ENCODE measurements at places on chromosomes 7 and 10.

DNA sequence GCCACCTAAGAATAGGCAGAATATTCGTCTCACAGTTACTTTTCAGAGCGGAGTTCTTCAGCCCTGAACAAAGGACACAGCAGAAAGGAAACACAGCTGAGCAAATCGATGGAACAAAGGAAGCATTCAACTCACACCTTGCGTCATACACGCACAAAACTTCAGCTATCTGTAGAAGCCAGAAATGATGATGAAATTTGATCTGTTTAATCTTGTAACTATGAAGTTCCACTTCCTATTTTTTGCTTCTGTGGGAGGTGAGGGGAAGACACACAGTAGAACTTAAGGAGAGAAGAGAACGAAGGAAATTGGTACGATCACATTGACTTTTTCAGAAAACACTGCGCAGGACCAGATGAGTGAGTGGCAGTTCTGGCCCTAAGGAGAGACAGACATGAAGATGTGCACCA is 26.2 kb downstream of the FAM171A1 start:
- DNase-seq = no peak

DNA sequence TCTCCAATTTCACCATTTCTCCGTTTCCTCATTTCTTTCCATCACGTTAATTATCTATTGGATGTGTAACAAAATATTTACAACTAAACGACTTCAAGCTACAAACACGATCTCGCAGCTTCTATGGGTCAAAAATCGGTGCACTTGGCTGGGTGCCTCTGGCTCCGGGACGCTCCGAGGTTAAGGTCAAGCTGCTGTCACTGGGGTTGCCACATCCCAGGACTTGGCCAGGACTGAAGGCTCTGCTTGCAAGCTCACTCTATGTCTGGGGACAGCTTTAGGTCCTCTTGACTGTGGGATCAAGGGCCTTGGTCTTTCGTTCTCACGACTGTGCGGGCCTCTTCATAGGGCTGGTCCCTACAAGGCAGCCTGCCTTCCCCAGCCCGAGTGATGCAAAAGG is 159.7 kb downstream of the CCDC3 start:
- no peak for DNase-seq

GRCh38 chr7:49520951-49521350 is 252.5 kb upstream of the VWC2 start:
- no peak for DNase-seq

DNA sequence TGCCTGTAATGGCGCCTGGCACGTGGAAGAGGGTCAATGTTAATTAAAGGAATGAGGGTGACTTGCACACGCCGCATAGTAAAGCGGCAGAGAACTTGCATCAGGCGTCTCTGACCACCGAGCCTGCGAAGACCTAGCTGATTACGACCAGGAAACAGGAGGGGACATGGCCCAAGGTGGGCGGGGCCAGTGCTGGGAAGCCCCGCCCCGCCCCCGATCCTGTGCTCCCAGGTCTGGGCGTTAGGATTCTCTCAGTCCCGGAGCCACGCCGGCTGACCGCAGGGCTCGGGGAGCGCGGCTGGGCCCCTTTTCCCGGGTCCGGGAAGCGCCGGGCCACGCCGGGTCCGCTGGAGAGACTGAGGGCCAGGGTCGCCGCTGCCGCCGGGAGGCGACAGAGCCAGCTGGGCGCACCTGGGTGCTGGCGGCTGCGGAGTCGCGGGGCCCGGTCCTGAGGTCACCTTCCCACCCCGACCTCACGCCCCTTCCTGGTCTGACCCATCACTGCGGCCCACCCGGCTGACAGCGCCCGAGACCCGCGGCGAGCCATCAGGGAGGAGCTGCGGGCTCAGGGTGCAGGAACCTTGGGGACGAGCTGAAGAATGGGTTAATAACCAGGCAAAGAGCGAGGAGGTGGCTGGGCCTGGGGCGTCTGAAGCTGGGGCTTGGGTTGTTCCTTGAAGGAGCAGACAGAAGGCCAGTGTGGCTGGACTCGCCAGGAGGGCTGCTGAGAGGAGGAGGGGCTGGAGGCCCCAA is 23.0 kb upstream of the GRID1 start:
- no peak for DNase-seq

DNA sequence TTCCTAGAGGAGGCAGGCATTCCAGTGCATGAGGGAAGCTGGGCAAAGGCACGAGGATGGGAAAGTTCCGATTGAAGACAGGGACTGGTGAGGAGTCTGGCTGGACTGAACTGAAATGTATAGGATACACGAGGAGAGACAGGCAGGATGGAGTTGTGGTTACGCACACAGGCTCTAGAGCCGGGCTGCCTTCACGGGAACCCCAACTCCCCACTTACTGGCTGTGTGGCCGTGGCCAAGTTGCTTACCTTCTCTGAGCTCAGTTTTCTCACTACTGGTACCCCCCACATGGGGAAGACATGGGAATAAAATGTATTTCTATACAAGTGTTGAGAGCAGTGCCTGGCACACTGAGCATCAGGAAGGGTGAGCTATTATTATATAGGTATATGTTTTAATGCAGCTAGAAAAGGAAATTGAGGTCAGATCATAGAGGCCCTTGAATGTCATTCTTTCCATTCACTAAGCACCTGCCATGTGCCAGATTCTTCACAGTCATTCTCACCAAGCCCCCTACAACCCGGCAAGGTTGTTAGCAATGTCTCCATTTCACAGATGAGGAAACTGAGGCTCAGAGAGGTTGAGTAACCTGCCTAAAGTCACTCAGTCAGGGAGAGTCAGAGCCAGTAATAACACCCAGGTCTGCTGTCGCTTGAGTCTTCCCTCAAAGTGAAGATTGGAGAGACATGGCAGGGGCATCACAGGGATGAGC is 9.7 kb downstream of the CHST3 start:
- no peak for DNase-seq

- no peak for DNase-seq
Observed at GRCh38 chr10:120953897-120954296, 102.7 kb downstream of the WDR11 start.

DNA sequence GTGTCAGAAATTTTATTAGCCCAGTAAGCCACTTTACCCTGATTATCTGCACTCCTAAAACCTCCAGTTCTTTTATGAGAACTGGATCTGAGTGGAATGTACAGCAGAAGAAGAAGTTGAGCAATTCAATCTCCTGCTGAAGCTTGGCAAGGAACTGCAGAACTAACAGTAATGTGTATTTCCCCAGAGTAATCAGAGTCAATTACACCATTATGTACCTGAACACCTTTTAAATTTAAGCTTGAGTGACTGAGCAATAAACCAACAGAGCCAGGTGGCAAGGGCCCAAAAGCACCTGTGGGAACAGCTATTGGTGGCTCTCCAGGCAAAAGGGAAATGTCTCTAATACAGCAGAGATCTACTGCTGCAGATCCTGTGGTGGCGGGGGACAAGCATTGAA is 40.1 kb upstream of the AKR1C2 start:
- no peak for DNase-seq

GRCh38 chr7:44148961-44149536 is 7.9 kb upstream of the MYL7 start:
- DNase-seq = no peak

DNA sequence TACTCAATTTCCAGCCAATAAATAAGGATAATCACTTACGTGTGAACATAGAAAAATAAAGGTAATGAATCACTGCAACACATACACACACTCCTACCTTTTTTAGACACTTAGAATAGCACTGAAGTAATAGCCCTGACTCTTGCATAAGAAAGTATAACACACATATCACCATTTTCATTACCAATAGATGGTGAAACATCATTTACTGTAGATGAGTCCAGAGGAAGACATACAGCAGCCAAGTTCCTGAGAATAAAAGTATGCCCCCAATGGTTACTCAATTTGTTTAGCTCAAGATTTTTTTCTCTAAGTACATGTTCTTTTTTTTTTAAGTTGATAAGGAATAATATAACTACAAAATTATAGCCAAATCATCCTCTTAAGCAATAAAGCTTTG is 316.3 kb downstream of the PARD3 start:
- no peak for DNase-seq

DNA sequence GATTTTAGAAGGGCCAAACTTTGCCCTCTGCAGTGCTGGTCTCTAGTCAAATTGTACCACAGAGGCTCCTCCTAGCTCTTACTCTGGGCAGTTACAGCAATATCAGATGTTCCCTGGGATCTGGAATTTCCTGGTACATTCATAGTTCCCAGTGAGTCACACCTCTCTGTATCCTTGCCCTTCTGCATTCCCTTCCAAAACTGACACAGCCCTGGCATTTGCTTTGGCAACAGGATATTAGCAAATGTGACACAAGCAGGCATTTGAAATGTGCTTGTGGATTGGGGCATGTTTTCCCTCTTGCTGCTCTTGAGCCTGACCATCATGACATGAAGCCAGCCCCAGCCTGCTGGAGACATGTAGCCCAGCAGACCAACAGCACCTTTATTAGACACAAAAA is 284.7 kb upstream of the AKR1E2 start:
- DNase-seq = no peak

DNA sequence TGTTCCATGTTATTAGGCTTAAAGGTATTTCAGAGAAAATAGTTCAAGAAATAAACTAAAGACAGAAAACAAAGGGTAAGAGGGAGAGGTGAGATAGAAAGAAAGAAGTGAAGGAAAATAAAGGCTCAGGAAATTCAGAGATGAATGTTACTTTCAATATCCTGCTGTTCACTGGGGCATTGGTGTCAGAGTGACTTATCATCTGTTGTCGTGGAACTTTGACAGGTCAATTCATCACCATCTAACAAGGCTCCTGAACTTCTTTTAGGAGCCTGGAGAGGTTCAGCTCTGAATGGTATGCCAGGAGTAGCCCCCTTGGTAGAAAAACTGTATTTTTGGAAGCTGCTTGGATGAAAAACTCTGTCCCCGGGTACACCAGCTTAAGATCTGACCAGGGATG is 100.1 kb downstream of the KLF6 start:
- DNase-seq = no peak

DNA sequence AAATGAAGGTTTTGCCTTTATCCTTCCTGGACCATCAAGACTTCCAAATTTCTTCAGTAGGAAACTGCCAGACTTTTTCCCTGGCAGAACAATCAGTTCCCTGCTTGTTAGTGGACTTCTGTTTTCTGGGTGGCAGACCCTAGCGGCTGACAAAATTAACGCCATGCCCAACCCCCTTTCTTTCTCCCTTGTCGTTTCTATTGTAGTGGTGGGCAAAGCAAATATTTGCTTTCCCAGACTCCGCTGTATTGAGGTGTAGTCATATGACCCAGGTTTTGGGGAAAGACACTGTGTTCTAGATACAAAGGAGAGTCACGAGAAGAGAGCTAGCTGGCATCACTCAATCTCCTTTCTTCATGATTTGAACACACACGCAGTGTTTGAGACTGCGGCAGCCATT is 7.7 kb downstream of the PON2 start:
- no peak for DNase-seq

DNA sequence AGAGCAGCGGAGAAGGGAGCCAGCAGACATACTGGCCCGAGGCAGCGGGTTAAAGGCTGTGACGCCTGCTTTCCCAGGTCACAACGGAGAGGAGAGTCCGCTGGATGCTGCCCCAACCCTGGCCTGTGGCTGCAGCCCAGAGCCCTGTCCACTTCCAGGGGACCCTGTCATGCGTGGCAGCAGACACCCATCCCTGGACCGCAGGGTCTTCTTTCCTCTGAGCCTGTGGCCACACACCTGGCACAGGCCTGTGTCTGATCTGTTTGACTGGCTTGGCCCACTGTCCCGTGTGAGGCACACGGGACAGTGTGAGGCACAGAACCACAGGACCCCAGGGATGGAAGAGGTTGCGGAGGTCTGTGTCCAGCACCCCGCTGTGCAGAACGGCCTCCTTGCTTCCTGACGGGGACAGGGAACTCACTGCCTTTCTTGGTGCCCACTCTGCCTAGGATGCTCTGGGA is 42.4 kb downstream of the INSIG1 start:
- no peak for DNase-seq

DNA sequence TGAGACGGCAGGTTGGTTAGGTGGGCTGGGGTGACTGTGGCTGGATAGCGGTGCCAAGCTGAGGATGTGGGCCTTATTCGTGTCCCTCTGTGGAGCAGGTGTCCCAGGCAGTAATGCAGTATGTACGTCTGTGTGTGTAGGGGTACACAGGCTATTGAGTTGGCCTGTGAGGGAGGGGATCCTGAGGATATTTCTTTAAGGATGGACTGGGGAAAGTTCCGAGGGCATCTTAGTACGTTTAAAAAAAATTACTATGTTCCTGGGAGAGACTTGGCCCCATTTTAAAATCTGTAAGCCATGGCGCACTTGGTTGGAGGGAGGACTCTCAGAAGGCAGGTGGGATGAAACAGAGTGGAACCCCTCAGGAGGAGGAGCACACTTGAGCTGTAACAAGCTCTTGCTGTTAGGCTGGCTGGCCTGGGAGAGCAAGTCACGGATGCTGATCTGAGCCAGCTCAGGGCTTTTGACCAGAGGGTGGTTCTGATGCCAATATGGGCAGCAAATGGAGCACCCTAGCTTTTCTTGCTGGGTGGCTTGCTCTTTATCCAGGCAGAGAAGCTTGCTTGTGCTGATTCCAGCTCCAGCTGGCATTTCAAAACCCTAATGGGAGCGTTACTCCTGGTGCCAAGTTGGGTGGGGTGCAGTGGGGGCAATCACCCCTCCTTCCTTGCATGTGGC is 765 bp downstream of the WBP1L start:
- no peak for DNase-seq

DNA sequence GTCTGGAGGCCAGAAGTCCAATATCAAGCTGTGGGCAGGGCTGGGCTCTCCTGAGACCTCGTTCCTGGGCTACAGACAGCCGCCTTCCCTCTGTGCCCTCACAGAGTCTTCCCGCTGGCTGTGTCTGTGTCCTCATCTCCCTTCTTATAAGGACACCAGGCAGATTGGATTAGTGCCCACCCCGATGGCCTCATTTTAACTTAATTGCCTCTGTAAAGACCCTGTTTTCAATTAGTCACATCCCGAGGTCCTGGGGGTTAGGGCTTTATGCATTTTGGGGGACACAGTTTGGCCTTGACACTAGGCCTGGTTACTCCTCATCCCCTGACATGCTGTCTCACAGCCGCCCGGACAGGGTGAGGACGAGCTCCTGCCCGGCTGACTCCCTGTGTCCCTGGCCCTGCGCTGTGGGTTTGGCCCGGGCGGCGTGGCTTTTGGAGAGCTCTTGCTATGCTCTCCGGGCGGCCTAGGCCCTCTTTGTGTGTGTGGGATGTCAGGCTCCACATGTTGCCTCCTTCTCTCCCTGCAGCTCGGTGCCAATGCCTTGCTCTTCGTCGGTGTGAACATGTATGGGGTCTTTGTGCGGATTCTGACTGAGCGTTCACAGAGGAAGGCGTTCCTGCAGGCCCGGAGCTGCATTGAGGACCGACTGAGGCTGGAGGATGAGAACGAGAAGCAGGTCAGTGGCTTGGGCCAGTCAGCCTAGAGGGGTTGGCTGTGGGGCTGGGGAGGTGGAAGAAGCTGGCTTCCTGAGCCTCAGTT is 18.2 kb downstream of the ADCY1 start:
- DNase-seq = no peak
